ENCODE measurements at places on chromosomes 3 and 15. TPM values are rescaled to one million over a fixed set of nuclear protein-coding genes. Genes with fewer than 3 reads are reported as not detected.

Gene GNAI2
- 97.0 TPM for total RNA-seq

- DNase-seq = no peak
Measured at GRCh38 chr3:102301155-102301880, 133.5 kb upstream of the ZPLD1 start.

Gene POTEB3
- total RNA-seq = not detected

- DNase-seq = no peak
Measured at GRCh38 chr15:43794269-43795037, 2.3 kb downstream of the SERF2 start.

- no peak for DNase-seq
Measured at GRCh38 chr3:6165951-6166350, 695.0 kb upstream of the GRM7 start.

Gene CPNE9
- 0.41 TPM for total RNA-seq

Gene ASB14
- total RNA-seq = under 0.01 TPM

DNA sequence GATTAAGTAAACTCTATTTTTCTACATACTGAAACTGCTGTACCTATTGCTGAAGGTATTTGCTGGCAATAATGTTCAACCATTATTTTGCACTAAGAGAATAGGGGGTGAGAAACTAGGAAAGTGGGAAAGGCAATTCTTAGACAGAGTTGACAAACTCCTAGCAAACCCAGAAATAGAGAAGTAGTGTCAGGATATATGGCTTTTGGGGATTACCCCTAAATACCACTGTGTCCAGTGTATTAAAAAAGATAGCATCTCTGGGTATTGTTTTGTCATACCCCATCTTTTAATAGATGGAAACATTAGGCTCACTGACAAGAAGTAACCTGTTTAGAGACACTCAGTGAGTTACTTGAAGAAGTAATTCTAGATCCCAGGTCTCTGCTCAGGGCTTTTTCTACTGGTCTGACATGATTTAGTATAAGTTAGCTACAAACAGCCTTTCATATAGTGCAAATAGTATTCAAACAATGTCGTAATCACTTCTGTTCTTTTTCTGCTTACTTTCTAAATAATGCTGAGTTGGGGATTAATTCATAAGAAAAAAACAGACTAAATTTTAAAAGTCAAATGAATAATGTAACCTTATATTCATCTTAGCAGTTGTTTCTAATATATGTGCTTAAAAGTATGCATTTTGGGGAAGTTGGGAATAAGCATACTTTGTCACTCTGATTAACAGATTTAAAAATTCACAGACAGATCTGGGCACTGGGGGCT is 107.2 kb downstream of the IL1RAP start:
- DNase-seq = no peak

GRCh38 chr3:111570404-111571030 is 24.6 kb downstream of the ZBED2 start:
- no peak for DNase-seq

Gene C3orf85
- not detected for total RNA-seq

GRCh38 chr3:141905129-141905528 is 28.7 kb downstream of the ATP1B3 start:
- DNase-seq = no peak

DNA sequence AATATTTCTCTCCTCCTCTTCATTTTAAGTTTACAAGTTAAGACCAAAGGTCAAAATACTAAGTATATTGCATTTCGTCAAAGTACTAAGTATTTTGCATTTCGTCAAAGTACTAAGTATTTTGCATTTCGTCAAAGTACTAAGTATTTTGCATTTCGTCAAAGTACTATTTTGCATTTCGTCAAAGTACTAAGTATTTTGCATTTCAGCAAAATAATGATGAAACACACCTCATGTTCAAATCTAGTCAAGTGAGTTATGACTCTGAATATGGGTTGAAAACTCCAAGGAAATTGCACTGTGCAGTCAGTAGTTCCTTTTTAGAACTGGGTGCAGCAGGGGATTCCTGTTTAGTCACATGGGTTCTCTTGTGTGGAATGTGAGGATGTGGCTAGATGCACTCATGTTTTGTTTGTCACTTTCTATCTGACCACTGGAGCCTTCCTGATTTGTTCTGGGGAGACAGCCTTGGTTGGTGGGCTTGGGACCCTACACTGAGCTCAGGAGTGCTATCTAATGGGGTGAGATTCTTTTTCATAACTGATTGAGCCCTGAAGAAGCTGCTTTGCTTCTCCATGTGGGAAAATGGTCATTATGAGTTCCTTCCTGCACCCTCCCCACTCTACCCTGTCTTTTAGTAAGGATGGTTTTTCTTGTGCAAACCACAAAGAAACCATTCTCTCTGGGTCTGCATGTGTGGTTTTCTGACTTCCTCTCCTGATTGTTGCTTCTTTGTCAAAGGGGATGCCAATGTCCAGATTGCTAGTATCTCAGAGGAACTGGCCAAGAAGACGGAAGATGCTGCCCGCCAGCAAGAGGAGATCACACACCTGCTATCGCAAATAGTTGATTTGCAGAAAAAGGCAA is 73.4 kb downstream of the CCK start:
- DNase-seq = no peak

DNA sequence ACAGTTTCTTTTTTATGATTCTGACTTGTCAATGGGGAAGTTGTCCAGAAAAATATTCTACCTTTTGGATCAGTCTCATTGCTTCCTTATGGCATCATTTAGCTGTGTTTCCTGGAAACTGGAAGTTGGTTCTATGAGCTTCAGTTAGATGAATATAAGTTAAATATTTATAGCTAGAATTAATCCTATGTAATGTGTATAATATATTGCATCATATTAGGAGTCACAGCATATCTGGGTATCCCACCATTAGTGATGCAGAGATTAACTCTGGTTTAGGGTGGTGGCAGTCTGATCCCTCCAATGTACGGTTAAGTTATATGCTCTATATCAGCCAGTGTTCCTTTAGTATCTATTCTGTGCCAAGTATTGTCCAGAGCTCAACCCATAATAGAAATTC is 19.3 kb downstream of the KLHL24 start:
- DNase-seq = no peak
